SJCRH30 (cell line): ENCODE measurements at places on chromosomes 5 and 9.

GRCh38 chr9:71634752-71635151 is 133.6 kb downstream of the CEMIP2 start:
- no peak for DNase-seq

DNA sequence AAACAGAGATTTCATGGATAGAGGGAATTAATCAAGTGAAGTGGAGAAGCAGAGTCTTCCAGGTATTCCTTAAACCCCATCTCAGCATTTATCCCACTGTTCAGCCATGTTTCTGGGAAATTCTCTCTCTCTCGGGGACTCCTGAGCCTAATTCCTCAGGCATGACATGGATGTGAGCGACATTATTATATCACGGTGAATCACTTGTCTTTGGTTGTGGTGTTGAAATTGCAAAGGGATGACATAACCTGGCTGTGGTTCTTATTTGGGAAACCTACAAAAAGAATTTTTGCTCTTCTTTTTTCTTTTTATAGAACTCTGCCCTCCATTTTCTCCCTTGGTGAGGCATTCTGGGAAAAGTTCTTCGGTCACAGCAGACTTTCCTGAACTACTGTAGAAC is 457.9 kb upstream of the PTGER4 start:
- peak; percentile 53 for DNase-seq

DNA sequence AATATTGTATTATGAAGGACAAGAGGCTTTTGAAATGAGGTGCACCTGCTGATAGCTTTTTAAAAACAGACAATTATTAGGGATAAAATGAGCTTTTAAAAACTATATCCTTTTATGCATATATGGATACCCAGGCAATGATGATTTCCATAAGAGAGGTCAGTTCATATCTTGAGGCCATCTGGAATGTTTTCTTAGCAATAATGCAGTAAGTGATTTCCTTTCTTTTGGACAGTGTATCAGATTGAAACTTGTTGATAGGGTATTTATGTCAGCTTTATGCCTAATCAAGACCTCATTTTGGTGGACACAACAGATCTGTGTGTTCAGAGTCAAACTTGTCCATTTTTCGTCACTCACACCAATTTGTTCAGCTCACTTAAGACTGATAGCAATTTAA is 413.5 kb upstream of the WWC1 start:
- no peak for DNase-seq

DNA sequence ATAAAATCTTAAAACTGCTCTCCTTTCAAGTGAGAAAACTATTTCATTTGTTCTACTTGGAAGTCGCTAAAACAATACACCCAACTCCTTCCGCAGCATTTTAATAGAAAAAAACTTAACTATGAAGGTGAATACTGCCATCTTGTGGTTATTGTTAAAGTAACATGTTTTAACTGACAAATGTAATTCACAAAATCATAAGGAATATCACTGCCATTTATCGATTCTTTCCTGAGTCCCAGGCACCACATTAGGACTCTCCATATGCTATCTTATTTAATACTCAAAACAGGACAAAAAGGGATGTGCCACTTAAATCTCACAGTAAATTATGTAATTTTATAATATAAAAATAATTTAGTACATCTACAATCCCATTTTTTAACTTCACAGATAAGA is 130.5 kb upstream of the ITGA1 start:
- DNase-seq = peak; percentile 57

- DNase-seq = no peak
Measured at GRCh38 chr9:119509291-119509905, 140.2 kb upstream of the BRINP1 start.

DNA sequence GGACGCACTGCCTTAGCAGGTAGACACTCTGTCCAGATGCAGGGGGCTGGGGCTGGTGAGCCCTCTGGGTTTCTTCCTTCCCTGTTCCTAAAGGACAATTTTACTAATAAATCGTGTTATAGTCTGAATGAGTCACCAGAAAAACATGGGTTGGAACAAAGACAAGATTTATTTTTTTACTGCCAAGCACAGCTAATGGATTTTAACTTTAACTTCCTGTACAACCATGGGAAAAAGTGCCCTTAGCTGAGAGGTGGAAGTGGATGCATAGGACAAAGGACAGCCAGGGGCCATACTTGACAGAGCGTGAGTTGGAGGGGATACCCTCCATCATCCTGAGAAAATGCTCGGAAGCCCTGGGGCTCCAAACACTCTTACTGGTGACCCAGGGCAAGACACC is 300.7 kb downstream of the MSX2 start:
- no peak for DNase-seq

DNA sequence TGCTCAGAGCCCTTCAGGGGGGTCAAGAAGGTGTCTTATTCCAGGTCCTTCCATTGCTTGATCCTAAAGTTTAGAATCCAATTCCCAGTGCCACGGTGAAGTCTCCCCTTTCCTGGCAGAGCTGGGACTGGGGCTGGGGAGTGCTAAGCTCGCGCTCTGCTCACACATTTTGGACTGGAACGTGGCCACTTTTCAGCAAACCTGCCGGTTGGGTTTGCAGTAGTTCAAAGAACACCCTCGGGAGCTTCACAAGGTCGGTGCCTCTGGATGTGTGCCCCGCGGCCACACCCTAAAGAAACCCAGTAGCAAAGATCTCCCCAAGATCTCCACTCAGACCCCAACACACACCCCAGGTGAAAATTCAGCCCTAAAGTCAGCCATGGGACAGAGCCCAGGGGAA is at the start of gene C9orf152:
TSS of gene C9orf152 (minus strand) at position 129 of the 400 bp plus-strand sequence. CDS start 580 bp downstream, outside the sequence.
- no peak for DNase-seq

GRCh38 chr5:137315534-137316345 is 183.4 kb downstream of the SPOCK1 start:
- no peak for DNase-seq

DNA sequence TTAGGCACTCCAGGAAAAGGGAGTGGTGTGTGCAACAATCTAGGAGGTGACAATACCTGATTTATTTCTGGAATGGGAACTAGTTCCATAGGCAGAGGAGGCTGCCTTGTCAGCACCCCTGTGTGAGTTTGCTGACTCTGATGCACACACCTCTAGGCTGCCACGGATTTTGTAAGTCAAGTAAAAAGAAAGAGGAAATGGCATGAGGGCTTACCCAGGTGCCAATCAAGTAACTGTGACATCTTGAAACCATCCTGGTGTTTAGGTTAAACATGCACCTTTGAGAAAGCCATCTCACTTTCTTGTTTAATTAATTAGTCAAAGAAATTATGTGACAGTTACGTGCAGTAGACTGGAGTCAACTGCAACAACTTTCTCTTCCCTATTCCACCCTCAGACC is 32.3 kb upstream of the FAM81B start:
- no peak for DNase-seq

DNA sequence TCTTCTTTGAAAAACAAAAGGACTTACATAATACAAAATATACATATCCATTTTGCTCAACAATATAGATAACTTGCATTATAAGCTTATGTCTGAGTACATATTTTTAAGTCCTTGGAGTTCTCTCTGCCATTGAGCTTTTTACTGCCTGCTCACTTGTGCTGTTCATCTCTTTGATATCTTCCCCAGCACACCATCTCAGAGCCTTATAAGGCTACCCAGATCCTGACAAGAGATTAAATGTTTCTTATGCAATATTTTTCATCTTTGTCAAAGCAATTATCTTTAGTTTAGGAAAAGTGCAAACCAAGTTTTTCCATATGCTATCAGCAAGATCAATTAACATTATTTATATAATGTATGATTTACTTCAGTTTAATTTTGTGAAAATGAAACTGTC is 60.7 kb upstream of the ITGA1 start:
- no peak for DNase-seq

- no peak for DNase-seq
Measured at GRCh38 chr5:176994460-176995121, 12.0 kb downstream of the UIMC1 start.

GRCh38 chr5:139740992-139741672 is 54.5 kb upstream of the PSD2 start:
- DNase-seq = no peak

GRCh38 chr5:91486638-91487037 is 103.5 kb upstream of the ARRDC3 start:
- DNase-seq = no peak

DNA sequence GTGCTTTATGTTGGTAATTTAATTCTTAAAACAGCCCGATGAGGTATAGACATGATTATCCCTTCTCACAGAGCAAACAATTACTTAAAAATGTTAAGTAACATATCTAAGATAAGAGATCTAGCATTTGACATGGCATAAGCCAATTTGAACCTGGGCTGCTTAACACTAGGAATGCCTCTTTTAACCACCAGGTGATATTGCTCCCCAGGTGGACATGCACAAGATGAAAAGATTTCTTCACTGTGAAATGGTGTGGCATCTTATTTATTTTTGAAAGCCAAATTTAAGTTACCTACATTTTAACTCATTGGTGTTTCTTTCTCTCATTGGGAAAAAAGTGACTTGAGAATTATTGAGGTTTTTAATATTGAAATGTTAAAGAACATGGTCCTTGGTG is 15.8 kb upstream of the LRRC70 start:
- DNase-seq = no peak

DNA sequence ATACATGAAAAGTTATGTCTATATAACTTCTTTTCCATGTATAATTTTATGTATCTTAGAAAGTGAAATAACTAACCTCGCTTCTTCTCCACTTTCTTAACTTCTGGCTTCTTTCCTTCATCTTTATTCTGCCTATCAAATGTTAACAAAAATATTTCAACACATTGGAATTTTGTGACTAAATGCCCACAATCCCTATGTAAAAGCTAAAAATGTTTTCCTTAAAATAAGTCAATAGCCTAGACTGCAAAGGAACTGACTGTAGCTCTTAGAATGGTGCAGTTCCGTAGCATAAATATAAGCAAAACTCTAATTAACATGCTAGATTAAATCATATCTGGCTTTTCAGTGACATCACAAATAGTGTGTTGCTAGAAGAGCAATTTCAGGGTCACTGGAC is 40.9 kb downstream of the PSIP1 start:
- DNase-seq = no peak

- DNase-seq = peak; percentile 44
Measured at GRCh38 chr5:21802869-21803490, 1050.2 kb downstream of the CDH12 start.

DNA sequence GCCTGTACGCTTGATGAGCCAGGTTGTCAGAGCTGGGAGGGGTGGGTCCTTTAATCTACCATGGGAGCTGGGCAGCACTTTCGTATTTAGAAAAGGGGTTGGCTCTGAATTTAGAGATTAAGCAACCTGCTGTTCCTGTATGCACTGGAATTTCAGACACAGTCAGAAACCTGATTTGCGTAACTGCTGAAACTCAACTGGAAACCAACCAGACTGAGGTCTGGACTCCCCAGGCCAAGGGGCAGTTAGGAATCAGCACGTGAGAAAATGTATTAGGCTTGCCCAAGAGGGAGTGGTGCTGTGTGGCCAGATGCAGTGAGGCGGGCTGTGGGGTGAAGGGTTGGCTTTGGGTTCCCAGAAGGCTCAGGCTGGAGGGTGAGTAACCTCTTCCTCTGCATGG is 235.0 kb downstream of the GOLPH3 start:
- DNase-seq = no peak
